ENCODE measurements at places on chromosomes 1 and 21.

DNA sequence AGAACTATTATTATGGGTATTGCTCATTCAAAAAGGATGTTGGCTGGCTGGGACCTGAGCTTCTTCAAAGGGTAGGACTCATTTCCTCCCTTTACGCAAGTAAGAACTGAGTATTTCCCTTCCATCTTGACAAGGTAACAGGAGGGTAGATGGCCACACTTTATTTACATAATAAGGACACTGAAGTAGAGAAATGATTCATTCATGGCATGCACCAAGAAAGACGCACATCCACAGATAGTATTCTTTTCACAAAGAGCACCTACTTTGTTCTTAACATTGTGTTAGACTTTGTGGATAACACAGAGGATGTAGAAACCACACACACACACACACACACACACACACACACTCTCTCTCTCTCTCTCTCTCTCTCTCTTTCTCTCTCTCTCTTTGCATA is 82.9 kb downstream of the FAM78B start:
- H3K4me3 ChIP-seq, result no peak overlapping the region
- H3K27ac ChIP-seq, result no peak overlapping the region
- DNase-seq, result no peak

- no peaks in the 10 kb centered on the region for H3K36me3 ChIP-seq
- peaks cover 3% of the 10 kb centered on the region for H3K4me1 ChIP-seq
- H3K4me3 ChIP-seq, result no peak overlapping the region
- no peak for DNase-seq
Observed at GRCh38 chr1:93649231-93649630, 32.4 kb downstream of the BCAR3 start.

- no peak overlapping the region for H3K4me3 ChIP-seq
- no peak overlapping the region for H3K27ac ChIP-seq
- no peaks in the 10 kb centered on the region for H3K4me1 ChIP-seq
- no peaks in the 10 kb centered on the region for H3K36me3 ChIP-seq
Observed at GRCh38 chr1:198423673-198424072, 116.8 kb downstream of the ATP6V1G3 start.

GRCh38 chr21:36783612-36784374 is 84.9 kb downstream of the SIM2 start:
- H3K27me3 ChIP-seq, result no peaks in the 10 kb centered on the region
- no peak overlapping the region for H3K4me3 ChIP-seq
- peaks cover 4% of the 10 kb centered on the region for H3K36me3 ChIP-seq
- H3K4me1 ChIP-seq, result peaks cover 4% of the 10 kb centered on the region
- no peak overlapping the region for H3K27ac ChIP-seq
- no peak for DNase-seq

GRCh38 chr1:28135371-28136168 is 40.9 kb downstream of the PTAFR start:
- no peak overlapping the region for H3K4me3 ChIP-seq
- H3K4me1 ChIP-seq, result no peaks in the 10 kb centered on the region
- H3K27me3 ChIP-seq, result peaks cover 38% of the 10 kb centered on the region
- DNase-seq, result no peak
- H3K27ac ChIP-seq, result no peak overlapping the region

DNA sequence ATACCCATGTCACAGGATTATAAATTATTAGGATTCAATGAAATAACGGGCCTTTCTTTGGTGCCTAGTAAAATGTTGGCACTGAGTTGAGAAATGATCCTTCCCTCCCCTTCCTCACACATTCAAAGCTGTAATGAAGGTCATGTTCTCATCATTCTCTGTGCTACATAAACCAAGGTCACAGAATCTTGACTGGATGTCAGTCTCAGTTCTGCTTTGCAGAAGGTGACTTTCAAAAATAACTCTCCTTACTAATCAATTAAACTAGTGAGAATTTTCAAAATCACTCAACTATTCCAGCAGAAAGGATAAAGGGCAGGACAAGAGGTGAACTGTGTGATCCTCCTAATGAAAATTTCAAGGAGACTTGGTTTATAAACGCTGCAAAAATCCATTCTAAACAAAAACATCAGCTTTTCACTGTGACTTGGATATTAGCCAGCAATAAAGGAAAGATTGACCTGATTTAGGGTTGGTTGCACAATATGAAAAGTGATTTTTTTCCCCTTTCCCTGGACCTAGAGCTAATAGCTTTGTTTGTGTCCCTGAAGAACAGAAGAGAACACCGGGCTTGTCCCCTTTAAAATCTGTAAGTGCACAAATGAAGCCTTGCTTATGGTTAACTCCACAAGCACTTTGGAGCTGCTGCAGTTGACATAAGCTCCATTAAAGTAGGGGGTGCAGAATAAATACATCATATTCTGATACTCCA is 120.1 kb downstream of the SEC16B start:
- no peaks in the 10 kb centered on the region for H3K36me3 ChIP-seq
- no peaks in the 10 kb centered on the region for H3K4me1 ChIP-seq
- no peak for DNase-seq
- no peak overlapping the region for H3K27ac ChIP-seq
- no peaks in the 10 kb centered on the region for H3K27me3 ChIP-seq

- H3K36me3 ChIP-seq, result no peaks in the 10 kb centered on the region
- DNase-seq, result no peak
- peaks cover 54% of the 10 kb centered on the region for H3K4me1 ChIP-seq
- no peaks in the 10 kb centered on the region for H3K27me3 ChIP-seq
- H3K4me3 ChIP-seq, result peak overlapping the region; percentile 96
Observed at GRCh38 chr21:25560891-25561290, 46.4 kb downstream of the MRPL39 start.

- H3K4me3 ChIP-seq, result peak overlapping the region; percentile 92
- H3K27me3 ChIP-seq, result no peaks in the 10 kb centered on the region
- H3K4me1 ChIP-seq, result peaks cover 30% of the 10 kb centered on the region
Observed at GRCh38 chr1:43706598-43707189, 642 bp upstream of the ST3GAL3 start.

GRCh38 chr1:151443846-151444782 is 15.2 kb downstream of the POGZ start:
- peak; percentile 69 for DNase-seq
- H3K4me3 ChIP-seq, result no peak overlapping the region
- H3K4me1 ChIP-seq, result peaks cover 45% of the 10 kb centered on the region
- peaks cover 10% of the 10 kb centered on the region for H3K36me3 ChIP-seq
